Activated B cell treated with CpG ODN at 0.5 μM for 24 hours (primary cell): ENCODE measurements at places on chromosomes 5 and 9.

GRCh38 chr5:78903353-78903752 is 81.8 kb downstream of the ARSB start:
- no peak for DNase-seq
- H3K36me3 ChIP-seq: peaks cover 10% of the 10 kb centered on the region
- H3K4me3 ChIP-seq: no peak overlapping the region
- peaks cover 36% of the 10 kb centered on the region for H3K4me1 ChIP-seq

DNA sequence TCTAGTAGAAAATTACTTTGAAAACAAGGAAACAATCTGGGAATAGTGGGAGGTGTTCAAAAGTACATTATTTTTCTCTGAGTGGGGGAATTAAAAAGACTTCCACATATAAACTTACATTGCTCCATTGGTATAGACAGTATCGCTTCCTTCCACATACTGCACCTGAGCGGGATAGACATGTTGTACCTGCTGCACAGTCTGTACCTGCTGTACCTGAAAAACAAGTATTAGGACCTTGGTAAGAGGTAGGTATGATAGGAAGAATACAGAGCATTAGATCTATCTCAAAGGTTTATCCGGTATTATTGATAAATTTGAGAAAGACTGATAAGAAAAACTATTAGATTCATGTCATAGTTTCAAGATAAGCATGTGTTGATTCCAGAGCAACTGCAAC is 179.3 kb downstream of the RFX3 start:
- no peaks in the 10 kb centered on the region for H3K27me3 ChIP-seq
- H3K4me3 ChIP-seq: no peak overlapping the region
- no peaks in the 10 kb centered on the region for H3K4me1 ChIP-seq
- no peak overlapping the region for H3K27ac ChIP-seq
- H3K36me3 ChIP-seq: peaks cover 25% of the 10 kb centered on the region

GRCh38 chr5:53323943-53324642 is 156.3 kb upstream of the FST start:
- DNase-seq: no peak
- H3K4me3 ChIP-seq: no peak overlapping the region
- H3K27ac ChIP-seq: no peak overlapping the region
- H3K4me1 ChIP-seq: no peaks in the 10 kb centered on the region
- no peaks in the 10 kb centered on the region for H3K36me3 ChIP-seq

DNA sequence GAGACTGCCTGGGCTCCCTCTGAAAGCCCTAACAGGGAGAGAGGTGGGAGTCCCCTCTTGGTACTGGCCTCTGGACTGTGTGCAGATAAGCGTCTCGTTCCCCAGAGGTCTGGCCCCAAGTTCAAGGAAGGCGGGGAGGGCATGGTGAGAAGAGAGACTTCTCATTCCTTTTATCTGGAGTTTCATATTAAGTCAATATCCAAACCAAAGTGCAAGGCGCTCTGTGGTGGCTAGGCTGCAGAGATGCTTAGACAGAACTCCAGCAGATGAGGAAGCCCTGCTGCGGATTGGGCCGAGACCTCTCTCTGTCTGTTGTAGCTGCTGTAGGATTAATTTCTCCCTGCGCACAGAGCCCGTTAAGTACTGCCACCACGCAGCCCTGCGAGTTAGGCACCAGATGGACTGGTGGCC is 16.0 kb downstream of the MVB12B start:
- peaks cover 21% of the 10 kb centered on the region for H3K27me3 ChIP-seq
- no peak overlapping the region for H3K4me3 ChIP-seq
- peaks cover 13% of the 10 kb centered on the region for H3K4me1 ChIP-seq
- no peak overlapping the region for H3K27ac ChIP-seq
- DNase-seq: no peak
- H3K36me3 ChIP-seq: no peaks in the 10 kb centered on the region

- H3K4me1 ChIP-seq: no peaks in the 10 kb centered on the region
- no peak for DNase-seq
- H3K4me3 ChIP-seq: no peak overlapping the region
- peaks cover 12% of the 10 kb centered on the region for H3K27me3 ChIP-seq
- no peaks in the 10 kb centered on the region for H3K36me3 ChIP-seq
Measured at GRCh38 chr9:126062158-126062886, 264.3 kb upstream of the MVB12B start.
